ENCODE measurements at places on chromosomes 1 and 21.

DNA sequence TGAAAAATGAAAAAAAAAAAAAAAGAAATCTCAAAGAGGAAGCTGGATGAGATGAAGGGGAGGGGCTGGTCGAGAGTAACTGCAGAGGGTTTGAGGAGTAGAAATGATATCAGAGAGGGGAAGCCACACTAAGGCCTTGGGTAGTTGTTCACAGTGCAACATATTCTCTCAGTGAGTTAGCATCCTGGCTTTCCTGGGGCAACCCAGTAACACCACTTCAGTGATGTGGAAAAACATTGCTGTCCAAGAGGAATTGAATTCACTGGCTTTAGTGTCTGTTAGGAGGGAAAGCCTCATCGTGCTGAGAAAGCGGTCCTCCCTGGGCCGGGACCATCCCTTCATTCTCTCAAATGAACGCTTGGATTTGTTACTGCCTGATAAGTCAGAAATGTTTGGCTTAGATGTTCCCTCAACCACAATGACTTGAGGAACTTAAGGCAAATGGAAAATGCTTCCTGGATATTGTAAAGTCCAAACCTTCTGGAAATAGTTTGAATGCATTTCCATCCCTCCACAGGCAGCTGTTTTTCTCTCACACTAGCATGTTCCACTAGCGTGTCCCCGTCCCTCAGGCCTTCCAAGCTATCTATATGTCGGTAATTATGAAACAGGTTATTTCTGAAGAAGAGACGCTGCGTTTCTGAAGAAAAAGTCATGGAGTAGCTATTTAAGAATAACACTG, 12.2 kb downstream of the TGFB2 start:
- no peak for DNase-seq

GRCh38 chr1:110677526-110677925, 2.8 kb upstream of the KCNA3 start:
- DNase-seq = no peak

DNA sequence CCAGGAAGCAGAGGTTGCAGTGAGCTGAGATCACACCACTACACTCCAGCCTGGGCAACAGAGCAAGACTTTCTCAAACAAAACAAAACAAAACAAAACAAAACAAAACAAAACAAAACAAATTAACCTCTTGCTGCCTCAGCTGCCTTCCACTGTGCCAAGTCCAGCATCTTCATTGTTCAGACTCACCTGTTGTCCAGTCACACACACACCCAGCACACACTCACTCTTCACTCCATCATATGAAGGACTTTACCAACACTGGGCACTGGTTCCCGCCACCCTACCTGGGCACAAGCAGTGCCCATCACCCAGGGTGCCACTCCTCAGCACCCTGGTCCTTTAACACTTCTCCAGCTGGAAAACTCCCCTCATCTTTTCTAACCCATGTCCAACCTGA, 14.6 kb downstream of the PYCR2 start:
- DNase-seq = no peak

DNA sequence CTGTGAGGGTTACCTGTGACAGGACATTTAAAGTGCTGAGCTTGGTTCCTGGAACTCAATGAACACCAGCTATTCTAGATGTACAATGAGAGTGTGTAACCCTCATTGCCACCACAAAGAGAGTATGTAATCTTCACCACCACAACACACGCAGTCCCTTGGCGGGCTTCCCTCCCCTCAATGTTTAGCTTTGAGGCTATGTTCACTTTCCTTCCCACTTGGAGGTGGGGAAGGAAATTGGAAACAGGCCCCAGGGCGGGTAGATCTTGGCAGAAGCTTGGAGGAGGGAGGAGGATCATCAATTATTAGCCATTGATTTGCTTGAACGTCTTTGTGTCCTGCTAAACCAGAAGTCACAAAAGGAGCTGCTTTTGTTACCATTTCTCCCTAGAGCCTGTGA, 8.3 kb upstream of the COL16A1 start:
- DNase-seq = no peak

DNA sequence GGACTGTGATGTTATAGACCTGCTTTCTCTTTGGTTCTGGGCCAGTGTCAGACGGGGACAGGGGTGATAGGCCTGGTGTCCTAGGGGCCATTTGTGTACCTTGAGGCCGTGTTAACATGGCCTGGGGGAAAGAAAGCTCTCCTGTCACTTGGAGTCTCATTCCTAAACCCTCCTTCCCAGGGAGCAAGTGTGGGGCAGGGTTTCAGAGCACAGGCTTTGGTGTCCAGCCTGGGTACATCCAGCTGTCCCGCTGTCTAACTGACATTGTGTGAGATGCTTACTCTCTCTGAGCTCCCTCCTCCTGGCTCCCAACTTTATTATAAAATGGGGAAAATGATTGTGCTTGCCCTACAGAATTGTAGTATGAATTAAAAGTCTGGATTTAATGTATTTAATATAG, 32.6 kb upstream of the EPHA8 start:
- DNase-seq = no peak

DNA sequence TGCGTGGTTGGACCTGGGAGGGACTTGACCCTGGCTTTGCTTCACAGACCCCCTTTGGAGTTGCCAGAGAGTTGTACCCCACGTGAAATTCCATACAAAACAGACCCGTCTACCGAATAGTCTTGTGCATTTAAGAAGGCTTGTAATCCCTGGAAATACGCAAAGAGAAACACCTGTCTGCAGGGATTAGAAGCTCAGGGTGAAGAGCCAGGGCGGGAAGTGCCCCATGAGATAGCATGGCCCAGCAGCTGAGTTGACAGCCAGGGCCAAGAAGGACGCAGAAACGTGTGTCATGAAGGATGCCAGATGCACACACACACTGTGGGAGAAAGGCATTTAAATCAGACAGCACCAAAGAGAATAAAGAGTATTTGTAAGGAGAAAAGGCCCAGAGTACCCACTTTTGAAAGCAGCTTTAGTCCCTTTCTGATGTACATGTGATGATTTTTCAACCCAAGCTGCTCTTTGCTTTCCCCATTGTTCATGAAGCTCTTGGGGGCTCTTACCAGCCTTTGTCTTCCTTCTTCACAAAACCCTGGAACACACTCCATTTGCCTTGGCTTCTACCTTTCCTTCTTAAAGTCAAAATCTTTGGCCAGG, 46.6 kb downstream of the PCP4 start:
- no peak for DNase-seq

- no peak for DNase-seq
Measured at GRCh38 chr1:245654460-245655050, 499.8 kb downstream of the KIF26B start.

- DNase-seq = peak; percentile 58
Measured at GRCh38 chr1:187517546-187517945, 688.8 kb downstream of the PLA2G4A start.

GRCh38 chr1:235766794-235767285, 99.9 kb downstream of the LYST start:
- DNase-seq = no peak

DNA sequence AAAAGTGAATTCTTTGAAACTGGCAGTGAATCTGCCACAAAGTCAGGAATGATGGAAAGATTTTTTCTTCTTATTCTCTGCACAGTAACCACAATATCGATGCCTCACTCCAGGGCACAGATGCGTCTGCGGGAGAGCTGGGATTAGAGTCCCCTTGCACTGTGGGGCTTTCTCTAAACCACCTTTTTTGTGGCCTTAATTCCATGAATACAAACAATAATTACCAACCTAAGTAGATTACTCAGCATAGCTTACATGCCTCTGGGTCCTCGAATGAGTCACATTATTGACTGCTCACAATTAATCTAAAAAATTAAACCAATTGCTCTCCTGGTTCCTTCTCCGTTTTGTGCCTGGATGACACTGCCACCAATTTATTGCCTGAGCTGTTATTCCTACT, 125.8 kb downstream of the KAZN start:
- no peak for DNase-seq

- DNase-seq = no peak
Measured at GRCh38 chr1:19010995-19011844, 54.7 kb upstream of the IFFO2 start.

DNA sequence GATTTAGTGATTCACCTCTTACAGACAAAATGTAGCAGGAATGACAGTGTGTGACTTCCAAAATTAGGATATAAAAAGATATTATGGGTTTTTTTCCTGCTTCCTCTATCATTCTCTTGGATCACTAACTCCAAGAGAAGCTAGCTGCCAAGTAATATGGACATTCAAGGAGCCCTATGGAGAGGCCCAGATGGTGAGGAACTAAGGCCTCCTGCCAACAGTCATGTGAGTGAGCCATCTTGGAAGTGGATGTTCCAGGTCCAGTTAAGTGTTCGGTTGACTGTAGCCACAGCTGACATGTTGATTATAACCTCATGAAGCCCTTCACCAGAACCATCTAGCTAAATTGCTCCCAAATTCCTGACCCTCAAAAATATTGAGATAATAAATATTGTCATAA, 38.8 kb downstream of the CD160 start:
- DNase-seq = no peak

DNA sequence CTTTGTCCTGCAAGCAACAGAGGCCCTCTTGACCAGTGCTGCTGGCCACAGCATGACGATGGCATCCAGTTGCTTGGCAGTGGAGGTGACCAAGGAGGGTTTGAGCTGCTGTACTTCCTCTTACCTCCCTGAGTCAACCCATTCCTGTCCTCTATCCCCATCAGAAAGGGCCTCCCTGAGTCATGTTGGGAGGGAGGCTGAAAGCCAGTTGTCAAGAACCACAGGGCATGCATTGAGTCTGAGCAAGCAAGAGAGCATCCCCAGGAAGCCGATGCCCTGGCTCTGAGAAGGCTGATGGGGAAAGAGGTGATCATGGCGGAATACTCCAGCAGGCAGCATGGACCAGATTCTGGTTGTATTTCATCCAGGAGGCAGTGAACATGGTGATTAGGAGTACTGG, 69.6 kb downstream of the LACTBL1 start:
- DNase-seq = no peak

- no peak for DNase-seq
Measured at GRCh38 chr1:52551507-52552235, 1.2 kb downstream of the TUT4 start.

DNA sequence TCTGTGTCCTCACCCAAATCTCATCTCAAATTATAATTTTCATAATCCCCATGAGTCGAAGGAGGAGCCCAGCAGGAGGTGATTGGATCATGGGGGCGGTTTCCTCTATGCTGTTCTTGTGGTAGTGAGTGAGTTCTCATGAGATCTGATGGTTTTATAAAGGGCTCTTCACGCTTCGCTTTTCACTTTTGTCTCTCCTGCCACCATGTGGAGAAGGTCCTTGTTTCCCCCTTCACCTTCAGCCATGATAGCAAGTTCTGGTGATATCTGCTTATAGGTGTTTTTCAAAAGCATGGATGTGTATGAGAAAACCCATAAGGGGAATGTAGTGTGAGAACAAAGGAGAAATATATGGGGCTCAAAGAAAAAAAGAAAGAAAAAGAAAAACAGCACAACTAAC, 405.9 kb upstream of the RGS18 start:
- no peak for DNase-seq

DNA sequence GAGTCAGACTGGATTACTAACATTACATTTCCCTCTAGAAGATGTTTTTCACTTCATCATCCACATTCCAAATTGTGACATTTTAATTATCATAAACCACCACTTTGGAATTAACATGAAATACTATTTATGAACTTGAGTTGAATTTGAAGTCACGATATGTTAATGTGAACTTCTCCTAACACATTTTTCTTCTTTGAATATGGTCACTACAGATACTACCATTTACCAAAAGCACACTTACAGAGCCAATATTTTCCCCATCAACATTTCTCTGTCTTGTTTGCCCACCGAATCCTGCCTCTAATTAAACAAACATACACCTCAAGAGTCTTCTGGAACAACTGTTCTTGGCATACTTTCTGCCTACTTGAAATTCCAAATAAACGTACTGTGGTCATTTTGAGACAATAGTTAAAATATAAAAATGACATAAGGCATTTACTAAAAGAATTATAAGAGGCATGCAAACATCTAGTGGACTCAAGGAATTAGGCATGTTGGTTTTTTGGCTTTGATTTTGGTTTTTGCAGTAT, 177.4 kb downstream of the AKT3 start:
- no peak for DNase-seq

DNA sequence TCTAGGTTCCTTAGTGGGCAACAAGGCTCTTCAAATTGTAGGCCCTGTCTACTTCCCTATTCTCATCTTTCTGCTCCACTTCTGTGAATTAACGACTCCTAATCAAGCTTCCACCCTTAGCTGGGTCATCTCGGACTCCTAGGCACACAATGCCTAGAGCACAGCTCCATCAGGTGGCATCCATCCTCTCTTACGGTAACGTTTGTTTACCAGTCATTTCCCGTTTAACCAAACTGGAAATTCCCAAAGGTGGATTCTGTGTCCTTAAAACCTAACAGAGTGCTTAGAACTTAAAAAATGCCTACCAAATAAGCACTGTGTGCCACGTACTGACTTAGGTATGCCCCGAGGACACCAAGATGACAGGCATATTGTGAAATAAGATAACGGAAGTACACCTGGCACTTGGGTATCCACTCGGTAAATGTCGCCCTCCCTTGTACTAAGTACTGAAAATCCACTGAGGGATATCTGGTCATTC, 1.5 kb downstream of the PARP1 start:
- DNase-seq = no peak

GRCh38 chr1:78607334-78607927, 12.8 kb upstream of the IFI44L start:
- no peak for DNase-seq

DNA sequence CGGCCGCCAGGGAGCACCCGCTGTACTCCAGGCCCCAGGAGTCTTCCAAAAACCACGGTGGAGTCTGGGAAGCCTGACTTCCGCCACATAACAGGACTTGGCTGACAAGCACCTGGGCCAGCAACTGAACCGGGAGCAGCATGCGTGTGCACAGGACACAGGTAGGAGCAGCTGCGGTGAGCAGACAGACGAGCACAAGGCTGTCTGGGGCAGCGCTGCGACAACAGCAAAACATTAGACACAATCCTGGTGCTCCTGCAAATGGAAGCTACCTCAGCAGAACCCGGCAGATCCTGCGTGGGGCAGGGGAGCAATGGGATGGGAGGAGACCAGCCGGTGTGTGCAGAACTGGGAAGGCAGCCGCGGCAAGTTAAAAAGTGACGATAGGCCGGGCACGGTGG, 80.4 kb downstream of the NPHP4 start:
- no peak for DNase-seq

DNA sequence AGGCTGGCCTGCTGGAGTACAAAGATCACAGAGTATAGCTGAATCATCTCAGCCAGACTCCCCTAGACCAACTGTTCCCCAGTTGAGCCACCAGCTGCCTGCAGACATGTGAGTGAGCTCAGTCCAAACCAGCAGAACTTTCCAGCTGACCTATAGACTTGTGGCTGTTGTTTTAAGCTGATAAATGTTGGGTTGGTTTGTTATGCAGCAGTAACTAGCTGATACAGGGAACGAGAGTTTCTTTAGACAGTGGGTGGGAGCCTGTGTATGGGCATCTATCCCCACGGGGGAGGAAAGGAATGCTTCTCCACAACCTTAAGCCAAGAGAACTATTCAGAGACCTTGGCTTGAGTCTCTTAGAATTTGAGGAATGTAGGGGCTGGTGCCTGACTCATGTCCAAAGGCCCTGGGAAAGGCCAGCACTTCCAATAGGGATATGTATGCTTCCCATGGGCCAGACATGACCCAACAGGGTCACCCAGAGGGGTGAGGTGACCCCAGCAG, 30.1 kb downstream of the SLC1A7 start:
- no peak for DNase-seq

GRCh38 chr1:58154256-58154655, 392.3 kb downstream of the OMA1 start:
- DNase-seq = no peak

Measured in NCI-H2171 (cell line).